M059J (cell line): ENCODE measurements at places on chromosomes 12 and 14.
A peak's percentile ranks its signal among the peaks of the same experiment; 100 is the strongest.

DNA sequence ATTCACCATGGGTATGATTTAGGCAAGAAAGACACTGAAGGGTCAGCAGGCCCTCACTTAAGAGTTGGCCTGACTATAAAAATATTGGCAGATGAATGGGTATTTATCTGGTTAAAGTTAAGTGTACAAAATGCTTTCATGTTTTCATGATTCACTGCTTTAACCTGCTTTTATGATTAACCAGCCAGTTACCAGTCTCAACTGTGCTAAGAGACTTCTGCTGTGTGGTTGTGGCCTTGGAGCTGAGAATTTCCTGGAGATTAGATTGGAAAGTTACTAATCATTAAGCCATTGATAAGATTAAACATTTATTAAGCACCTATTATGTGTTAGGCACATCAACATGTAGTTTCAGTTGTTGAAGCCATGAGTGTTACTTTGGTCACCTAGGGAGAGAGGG lies 68.9 kb downstream of the RASSF8 start:
- DNase-seq: peak; percentile 47

GRCh38 chr12:94565683-94566082 lies 84.7 kb downstream of the TMCC3 start:
- no peak for DNase-seq

- DNase-seq: no peak
Observed at GRCh38 chr12:76246611-76247010, 101.6 kb downstream of the BBS10 start.

- DNase-seq: no peak
Observed at GRCh38 chr12:75556311-75556899, 45.0 kb upstream of the KRR1 start.

DNA sequence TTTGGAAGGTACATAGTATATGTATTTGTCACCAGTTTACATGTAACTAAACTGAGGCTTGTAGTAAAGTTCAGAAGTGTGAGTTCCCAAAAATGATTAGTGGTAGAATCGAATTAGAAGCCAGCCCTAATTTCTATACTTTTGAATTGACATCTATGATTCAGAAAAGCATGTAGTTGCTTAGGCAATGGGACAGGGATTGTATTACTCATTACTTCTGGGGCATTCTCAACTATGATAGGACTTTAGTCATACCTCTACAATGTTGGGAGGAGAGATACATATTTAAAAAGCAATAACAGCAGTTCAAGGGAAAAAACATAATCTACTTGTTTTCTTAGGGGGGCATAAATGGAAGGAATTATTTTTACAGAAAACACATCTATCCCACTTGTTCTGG lies 277.9 kb upstream of the E2F7 start:
- DNase-seq: no peak

- DNase-seq: peak; percentile 78
Observed at GRCh38 chr12:51970904-51971646, 19.6 kb downstream of the ACVR1B start.

DNA sequence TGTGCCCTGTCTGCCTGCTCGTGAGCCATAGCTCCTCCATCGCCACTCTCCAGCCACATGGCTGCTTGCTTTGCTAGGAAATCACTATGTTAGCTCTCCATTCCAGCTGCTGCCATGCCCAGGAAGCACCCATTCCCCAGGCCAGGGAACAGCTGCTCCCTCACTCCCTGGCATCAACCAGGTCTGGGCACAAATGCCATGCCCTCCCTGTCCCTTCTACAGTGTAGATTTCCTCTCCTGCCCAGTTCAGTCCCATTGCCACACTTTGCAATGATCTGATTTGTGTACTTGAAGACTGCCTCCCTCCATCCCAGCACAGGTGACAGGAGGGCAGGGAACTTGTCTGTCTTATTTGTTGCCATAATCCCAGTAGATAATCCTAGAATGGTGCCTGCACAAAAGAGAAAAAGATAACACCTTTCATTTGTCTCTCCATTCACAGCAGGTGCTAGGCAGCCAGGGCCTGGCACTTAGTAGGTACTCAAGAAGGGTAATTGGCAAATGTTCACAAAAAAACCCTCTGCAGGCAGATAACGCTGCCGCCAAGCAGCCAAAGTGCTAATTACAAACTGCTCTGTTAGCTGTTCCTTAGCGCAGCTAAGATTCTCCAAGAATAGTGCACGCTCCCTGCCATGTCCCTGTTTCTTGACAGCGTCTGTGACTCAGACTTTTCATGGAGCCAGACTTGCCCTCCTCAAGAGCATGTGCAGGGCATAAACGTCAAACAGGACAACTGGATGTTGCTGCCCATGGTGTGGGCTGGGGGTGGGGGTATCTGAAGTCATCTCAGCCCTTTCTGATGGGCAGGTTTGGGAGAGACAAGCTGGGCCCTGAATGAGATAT lies 69.1 kb downstream of the ARL6IP4 start:
- DNase-seq: peak; percentile 67

- DNase-seq: no peak
Observed at GRCh38 chr14:89489761-89490437, 72.9 kb upstream of the FOXN3 start.

- DNase-seq: no peak
Observed at GRCh38 chr14:90445011-90445410, 48.2 kb downstream of the CALM1 start.

DNA sequence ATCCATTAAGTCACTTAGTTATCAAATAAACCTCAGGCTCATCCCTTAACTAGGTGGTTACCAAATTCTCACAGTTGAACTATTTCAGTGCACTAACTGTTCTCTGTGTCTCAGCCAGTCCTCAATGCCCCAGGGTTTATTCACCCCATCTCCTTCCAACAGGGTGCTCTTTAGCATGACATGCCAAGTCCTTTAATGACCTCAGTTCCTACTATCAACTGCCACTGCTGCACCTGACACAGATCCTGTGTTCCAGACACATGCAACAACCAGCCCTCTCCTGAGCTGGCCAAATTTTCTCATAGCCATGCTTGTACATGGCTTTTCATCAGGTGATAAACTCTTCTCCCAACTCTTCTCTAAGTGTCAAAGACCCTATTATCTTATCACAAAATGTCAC lies 80.0 kb downstream of the ATXN2 start:
- no peak for DNase-seq

DNA sequence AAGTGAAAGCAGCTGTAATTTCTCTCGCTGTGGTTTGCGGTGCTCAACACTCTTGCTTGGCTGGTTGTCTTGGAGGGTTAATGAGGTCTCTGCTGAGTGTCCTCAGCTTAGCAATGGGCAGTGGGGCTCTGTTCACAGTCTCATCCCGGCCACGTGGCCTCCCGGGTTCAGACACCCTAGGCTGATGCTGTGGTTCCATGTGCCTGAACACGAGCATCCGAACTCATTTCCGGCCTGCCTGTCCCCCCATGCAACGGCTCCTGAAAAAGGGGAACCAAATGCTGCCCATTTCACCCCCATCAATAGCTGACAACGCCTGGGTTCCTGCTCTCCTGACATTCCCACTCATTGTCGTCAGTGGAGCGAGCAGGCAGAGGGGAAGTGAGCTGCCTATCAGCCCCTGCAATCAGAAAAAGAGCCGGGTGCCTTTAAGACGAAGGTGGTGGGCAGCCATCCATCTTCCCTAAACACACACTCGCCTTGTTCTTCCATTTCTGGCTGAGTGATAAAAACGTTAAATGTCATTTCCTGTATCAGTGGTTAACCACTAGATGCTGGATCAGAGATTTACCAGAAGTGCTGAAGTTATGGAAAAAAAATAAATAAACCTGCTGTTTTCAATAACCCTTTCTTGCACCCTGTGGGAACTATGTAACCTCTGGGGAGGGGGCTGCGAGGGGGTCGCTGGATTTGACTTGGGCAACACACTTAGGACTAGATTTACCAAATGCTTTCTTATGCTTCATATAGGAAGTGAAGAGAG lies 60.3 kb upstream of the BCL2L14 start:
- peak; percentile 91 for DNase-seq

GRCh38 chr14:34722723-34723545 lies 8.5 kb upstream of the CFL2 start:
- peak; percentile 66 for DNase-seq

GRCh38 chr14:74841230-74842207 lies 34.4 kb downstream of the PROX2 start:
- no peak for DNase-seq

DNA sequence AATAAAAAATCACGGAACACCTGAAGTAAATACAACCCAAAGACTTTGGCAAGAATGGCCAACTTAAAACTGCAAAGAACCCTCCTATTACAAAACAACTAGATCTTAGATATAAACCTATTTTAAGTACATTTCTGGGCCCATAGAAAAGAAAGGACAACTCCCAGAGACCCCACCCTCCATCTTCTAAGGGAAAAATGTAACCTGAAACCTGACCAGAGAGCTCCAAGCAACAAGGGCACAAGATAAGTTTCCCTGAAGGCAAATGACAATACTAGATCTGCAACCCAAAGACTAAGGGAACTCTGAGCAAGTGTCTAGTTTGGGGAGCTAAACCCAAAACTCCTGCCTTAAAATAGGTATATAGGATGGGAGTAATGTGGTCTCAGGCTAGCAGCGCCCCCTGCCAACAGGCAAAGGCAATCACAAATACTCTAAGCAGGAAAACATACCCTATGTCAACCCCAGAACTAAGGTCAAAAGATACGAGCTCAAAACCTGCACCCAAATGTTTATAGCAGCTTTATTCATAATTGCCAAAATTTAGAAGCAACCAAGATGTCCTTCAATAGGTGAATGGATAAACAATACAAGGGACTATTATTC lies 218.9 kb downstream of the ITPR2 start:
- peak; percentile 20 for DNase-seq

- no peak for DNase-seq
Observed at GRCh38 chr14:50600849-50601248, 40.9 kb downstream of the ATL1 start.

GRCh38 chr12:79006306-79006705 lies 141.7 kb downstream of the SYT1 start:
- DNase-seq: peak; percentile 7

DNA sequence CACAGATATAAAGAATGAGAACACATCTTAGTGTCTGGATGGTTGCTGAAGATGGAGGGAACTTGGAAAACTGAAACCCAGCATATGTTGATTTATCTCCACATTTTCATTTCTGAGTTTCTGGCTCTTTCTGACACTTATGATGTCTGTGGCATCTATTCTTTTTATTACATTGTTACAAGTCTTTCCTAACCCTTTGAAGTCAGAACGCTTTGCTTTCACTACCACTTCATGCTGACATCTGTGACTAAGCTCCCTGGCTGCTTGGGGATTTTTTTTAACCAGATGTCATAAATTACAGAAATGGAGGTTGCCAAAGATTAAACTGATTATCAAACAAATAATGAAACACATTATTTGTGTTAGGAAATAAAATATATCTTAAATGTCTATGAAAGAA lies 188.7 kb downstream of the KITLG start:
- peak; percentile 89 for DNase-seq

DNA sequence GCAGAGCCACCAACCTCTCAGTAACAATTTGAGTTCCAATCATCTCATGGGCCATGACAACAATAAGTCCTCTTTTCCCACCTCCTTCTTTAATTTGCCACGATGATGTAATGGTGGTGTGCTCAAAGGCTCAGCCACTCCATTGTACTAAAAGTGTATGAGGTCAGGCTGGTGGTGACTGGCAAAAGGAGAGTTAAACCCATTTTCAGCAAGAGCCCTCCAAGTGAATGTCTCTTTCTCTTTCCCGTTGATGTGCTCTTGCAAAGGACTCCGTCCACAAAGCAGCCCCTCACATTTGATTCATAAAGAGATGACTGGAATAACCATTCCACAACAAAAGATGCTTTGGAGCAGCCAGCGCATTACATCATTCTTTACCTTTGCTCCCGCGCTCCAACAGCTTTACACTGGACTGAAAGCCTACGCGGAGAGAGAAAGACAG lies 41.6 kb downstream of the DUSP16 start:
- DNase-seq: no peak

DNA sequence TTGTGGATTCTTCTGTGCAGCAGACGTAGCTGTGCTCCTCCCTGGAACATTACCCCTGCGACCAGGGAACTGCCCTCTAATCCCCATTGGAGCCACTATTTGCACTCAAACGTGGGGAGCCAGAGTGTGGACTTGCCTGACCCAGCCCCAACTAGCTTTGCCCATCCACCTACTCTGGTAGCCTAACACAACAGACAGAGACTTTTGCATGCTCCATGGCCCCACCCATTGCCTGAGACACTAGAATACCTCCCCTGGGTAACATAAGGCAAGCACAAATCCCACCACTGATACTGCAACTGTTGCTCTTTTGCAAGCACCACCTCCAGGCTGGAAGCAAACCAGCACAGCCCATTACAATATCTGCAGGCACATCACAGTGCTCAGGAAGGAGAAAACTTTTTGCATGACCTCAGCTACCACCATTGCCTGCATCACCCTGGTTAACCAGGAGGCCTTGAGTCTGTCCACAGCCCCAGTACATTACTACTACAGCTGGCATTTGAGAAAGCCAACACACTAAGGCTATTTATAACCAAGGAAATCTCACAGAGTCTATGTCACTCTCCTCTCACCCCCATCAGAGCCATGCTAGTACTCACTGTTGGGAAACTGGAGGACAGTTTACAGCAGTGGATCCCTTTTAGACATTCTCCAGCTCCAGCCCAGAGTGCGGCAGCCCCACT lies 15.0 kb downstream of the CEP128 start:
- peak; percentile 3 for DNase-seq

DNA sequence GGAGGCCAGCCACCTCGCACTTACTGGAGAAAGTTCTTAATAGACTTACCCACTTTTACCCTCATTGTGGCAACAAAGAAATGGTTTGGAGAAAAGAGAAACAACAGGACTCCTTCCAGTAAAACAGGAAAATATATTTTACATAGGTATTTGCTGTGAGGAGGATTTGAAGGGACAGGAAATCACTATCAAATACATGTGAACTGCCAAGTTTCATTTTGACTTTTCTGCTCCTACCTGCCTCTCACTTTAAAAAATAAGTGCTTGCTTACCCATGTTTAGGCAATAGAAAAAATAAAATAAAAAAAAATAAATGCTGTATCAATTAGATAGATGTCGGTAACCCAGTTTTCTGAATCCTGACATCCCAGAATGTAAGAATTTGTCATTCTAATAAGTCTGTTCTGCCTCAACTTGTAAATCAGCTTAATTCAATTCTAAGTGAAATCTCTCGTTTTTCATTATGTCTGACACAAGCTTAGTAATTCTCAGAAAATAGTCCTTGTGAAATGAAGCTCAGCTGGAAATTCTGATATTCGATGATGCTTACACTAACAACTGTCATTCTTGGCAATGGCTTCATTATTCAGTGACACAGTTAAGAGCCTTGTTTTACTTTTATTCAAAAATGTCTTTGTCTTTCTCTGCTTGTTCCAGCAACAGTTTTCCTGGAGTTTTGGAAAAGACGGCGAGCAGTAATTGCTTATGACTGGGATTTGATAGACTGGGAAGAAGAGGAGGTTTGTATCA lies 131.3 kb downstream of the SLC5A8 start:
- DNase-seq: no peak
